ENCODE measurements at places on chromosomes 12 and 14.
A peak's percentile ranks its signal among the peaks of the same experiment; 100 is the strongest.

GRCh38 chr14:31827325-31827724 lies 249.8 kb upstream of the ARHGAP5 start:
- DNase-seq, result no peak

- DNase-seq, result peak; percentile 77
Observed at GRCh38 chr12:56487448-56488040, 417 bp downstream of the GLS2 start.

GRCh38 chr12:6268484-6269157 lies 41.9 kb upstream of the PLEKHG6 start:
- no peak for DNase-seq

GRCh38 chr12:131536337-131536736 lies 174.6 kb upstream of the SFSWAP start:
- no peak for DNase-seq

DNA sequence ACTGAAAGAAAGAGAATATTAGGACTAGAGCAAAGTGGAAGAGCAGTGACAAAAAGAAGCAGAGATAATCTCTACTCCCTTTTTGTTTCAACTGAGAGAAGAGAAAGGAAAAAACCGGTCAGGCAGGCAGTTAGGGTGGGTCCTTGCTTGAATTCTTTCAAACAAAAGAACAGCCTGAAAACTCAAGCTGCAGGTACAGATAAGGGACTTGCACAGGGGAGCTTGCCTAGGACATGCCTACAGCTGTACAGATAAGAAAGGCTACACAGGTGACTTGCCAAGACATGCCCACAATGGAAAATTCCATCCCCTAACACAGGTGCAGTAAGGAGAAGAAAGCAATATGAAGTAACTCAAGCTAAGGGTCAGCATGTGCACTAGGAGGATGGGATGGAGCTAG lies 532.2 kb upstream of the MIS18BP1 start:
- no peak for DNase-seq

- no peak for DNase-seq
Observed at GRCh38 chr12:64064706-64065105, 157.4 kb downstream of the KICS2 start.

DNA sequence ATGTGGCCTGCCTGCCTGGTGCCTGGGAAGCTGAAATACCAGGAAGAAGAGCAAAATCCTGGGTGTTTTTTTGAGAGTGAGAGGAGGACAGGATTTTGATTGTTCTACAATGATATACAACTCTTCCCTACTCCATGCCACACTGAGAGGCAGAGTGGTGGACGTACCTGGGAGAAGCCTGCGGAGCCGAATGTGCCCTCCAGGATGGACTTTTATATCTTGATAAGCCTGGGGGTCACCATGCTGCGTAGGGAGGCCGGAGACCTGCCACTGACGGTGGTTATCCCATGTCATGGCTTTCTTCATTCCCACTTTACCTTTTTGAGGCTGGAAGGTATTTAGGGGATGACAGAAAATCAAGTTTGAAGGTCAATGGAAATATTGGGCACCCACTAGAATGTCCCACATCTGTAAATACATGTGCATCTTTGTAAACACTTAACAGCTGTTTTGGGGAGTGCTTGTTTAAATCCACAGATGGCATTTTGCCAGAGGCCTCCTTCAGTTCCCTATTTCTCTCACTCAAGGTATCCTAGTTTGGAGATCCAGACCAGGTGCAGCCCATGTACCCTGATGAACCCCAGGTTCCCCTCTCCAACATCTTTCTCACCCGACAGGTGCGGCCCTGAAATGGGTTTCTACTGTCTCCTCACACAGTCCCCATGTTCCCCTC lies 1.1 kb upstream of the GLT1D1 start:
- no peak for DNase-seq
